ENCODE measurements at places on chromosomes 6 and 20. TPM values are rescaled to one million over a fixed set of nuclear protein-coding genes. Genes with fewer than 3 reads are reported as not detected.
A peak's percentile ranks its signal among the peaks of the same experiment; 100 is the strongest.

DNA sequence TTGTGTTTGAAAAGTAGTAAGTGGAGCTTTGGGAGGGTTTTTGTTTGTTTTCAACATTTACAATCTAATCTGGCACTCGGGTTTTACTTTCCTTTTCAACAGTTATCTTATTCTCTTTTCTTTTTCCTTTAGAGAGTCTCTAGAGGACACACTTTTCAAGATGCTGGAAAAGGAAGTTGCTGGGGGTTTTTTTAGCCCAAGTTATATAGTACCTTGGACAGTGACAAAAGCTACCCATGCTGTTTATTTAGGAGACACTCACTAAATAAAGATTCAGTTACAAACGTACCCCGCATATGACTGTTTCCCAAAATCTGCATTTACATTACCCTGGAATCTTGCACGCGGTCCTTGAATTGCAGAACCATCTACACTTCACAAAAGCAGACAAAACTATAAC, 78.8 kb downstream of the MAP7 start:
- DNase-seq: no peak

DNA sequence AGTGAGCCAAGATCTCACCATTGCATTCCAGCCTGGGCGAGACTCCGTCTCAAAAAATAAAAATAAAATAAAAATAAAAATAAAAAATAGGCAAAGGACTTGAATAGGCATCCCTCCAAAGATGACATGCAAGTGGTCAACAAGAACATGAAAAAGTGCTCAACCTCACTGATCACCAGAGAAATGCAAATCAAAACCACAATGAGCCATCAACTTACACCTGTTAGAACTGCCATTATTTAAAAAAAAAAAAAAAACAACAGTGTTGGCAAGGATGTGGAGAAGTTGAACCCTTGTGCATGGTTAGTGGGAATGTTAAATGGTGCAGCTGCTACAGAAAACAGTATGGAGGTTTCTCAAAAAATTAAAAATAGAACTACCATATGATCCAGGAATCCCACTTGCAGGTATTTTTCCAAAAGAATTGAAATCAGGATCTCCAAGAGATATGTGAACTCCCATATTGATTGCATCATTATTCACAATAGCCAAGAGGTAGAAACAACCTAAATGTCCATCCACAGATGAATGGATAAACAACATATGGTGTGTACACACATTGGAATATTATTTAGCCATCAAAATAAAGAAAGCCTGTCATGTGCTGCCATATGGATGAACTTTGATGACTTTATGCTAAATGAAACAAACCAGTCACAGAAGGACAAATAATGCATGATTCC, 2.8 kb downstream of the C20orf203 start:
- no peak for DNase-seq

Gene CDH4
- total RNA-seq: 0.18 TPM

Gene NRSN1
- total RNA-seq: not detected

Gene LHFPL5
- total RNA-seq: not detected

DNA sequence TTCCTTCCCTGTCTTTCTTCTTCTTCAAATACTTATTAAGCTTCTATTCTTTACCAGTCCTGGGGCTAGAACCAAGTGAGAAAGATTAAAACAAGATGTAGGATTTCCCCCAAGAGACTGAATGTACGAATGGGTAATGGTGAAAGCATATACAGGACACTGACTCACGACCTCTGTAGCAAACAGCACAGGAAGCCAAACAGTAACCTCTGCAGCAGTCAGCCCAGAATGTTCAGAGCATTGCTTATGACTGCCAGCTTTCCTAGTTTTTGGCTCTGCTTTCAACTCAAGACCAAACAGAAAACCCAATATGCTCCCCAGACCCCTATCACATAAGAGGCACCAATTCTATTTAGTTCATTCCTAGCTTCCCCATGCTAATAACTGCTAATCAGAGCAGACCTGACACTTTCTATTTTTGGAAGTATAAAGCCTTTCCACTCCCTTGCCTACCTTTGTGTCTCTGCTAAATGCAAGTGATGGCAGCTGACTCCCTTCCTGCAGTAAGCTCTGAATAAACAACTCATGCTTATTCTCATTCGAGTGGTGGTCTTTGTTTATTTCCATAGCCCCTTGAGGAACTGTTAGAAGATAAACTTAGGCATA, 690.6 kb downstream of the EPM2A start:
- no peak for DNase-seq

DNA sequence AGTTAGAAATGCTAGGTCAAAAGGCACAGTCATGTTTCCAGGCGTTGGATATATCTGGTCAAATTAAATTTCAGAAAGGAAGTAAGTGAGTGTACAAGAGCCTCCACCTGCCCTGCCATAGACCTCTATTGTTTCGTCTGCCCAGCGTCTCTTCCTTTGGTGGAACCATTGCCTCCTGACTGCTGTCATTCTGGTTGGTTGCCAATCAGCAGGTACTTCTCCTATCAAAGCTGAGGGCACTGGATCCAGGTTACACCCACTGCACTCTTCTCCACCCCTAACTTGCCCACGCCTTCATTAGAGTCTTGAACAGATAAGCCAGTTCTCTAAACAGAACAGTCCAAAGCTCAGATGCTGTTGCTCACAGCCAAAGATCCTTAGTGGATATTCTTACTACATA, 2.6 kb upstream of the WFDC5 start:
- no peak for DNase-seq

DNA sequence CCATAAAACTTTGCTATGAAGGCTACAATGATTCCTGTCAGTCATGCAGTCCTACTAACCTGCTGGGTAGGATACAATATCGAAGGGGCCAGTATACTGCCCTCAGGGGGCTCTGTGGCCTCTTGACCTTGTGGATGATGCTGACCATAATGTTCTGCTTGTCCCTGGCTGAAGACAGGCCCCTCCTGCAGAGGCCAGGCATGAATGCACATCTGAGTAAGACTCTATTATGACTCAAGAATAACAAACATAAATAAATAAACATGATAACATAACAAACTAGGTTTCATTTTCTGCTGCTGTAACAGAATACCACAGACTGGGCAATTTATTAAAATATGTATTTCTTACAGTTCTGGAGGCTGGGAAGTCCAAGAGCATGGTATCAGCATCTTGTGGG, 44.0 kb upstream of the POU5F1 start:
- DNase-seq: no peak

GRCh38 chr6:31814677-31815024, 432 bp downstream of the HSPA1L start:
- peak; percentile 76 for DNase-seq

DNA sequence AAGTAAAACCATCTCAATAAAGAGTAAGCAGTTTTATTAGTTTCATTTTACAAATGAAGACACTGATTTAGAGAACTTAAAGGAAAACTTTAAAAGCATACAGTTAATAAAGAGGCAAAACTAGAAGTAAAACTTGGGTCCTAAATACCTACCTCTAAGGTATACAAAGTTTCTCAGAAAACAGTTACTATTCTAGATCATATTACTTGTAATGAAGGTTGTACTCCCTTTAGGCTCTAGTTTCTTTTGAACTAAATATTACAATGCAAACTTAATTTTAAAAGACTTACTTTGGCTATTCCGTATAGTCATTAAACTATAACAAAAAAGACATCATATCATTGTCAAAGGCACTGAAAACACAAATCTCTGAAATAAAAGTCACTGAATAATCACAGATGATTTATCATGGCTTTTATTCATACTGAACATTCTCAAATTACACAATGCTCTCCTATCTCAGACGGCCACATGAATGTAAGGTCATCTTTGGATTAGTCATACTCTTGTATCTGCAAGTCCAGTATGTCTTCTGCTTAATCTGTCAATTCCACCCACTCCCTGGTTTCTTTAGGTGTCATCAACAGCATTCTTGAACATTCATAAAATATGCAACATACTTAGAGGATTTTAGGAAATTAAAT, 361.6 kb upstream of the RUNX2 start:
- DNase-seq: no peak

All from activated CD8-positive, alpha-beta T cell treated with anti-CD3 and anti-CD28 coated beads for 36 hours (primary cell).